LNCaP clone FGC (cell line): ENCODE measurements at places on chromosomes 7 and 10.
A peak's percentile ranks its signal among the peaks of the same experiment; 100 is the strongest.

DNA sequence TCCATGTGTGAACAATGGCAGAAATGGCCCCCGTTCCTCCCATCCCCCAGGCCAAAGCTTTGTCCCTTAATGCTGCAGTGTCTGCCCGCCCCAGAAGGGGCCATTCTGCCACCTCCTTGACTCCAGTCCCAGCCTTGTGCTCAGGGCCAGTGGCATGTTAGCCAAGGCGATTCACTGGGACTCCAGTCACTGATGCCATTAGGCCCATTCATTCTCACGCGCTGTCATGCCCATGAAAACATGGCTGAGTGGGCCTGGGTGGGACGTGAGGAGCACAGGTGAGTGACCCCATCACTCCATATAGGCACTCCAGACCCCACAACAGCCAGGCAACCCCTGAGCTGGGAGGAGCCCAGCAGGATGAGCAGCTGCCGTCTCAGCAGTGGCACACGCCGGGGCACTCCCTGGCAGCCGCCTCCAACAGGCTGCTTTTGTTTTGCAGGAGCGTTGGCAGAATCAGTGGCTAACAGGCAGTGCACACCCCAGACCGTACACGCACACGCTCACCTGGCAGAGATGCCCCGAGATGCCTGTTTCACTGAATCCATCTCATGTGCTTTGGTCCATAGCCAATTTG, 79.5 kb downstream of the TCERG1L start:
- DNase-seq: no peak

GRCh38 chr10:76086761-76087639, 655.6 kb downstream of the LRMDA start:
- peak; percentile 54 for DNase-seq

DNA sequence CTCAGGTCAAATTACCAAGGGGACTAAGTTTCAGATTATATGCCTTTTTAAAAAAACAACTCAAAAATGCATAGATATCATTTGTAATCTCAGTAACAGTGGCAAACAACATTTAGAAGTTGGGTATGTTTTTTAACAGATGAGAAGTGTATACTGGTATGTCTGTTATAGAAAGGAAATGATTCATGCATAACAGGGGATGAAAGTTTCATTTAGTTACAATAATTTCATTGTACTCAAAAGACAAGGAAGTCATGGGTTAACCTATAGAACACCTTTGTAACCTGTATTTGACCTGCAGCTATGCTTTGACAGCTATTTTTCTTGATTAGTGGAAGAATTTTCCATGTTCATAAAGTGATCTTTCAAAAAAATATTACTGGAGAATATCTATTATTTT, 35.4 kb upstream of the FAM133B start:
- no peak for DNase-seq

DNA sequence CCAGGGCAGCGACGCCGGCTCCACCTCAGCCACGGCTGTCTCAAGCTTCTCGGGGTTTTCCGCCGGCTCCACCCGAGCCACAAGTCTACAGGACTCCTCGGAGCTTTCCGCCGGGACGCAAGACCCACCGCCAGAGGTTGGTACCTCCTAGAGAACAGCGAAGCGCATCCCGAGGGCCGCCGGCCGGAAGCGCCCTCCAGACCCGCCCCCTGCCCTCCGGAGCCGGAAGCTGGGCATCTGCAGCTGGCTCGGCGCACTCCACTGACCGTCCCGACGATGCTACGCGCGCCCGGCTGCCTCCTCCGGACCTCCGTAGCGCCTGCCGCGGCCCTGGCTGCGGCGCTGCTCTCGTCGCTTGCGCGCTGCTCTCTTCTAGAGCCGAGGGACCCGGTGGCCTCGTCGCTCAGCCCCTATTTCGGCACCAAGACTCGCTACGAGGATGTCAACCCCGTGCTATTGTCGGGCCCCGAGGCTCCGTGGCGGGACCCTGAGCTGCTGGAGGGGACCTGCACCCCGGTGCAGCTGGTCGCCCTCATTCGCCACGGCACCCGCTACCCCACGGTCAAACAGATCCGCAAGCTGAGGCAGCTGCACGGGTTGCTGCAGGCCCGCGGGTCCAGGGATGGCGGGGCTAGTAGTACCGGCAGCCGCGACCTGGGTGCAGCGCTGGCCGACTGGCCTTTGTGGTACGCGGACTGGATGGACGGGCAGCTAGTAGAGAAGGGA, at the start of gene MINPP1:
TSS of gene MINPP1 (plus strand) at position 254 of the 726 bp plus-strand sequence. CDS start at position 277, 23 bp downstream.
- DNase-seq: peak; percentile 19

DNA sequence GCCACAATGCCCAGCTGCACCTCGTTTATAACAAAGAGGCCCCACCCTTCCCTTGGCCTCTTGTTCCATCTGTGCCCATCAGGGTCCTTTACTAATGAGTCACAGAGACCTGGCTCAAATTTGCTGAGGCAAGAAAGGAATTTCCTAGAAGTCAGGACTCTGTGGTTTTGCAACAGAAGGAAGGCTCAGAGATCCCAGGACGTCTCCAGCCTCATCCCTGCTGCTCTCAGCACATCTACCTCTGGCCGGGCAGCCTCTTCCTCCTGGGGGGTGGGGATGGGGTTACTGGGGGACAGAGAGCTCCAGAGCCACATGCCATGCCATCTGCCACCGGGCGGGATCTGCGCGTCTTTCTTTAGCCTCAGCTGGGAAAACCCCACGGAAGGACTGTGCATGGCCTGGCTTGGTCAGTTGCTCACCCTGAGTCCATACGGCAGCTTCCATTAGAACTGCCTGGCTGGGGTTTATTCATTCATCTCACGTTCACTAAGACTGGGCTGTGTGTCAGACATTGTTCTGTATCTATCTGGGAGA, 41.9 kb upstream of the PSMG3 start:
- no peak for DNase-seq

DNA sequence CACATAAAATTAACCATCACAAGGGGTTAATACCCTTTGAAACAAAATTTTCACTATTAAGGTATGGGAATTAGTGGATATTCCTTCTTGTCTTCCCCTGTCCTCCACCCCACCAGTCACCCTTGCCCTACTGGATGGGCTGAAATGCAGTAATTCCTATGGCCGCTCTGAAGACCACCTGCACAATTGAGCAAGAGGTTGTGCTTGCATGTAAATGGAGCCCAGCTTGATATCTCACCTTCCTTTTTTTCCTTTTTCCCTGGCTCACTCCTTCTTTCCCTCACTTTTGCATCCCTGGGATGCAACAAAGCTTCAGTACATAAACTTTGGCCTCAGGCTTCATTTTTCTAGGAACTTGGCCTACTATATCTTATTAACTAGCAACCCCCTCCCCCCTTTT, 184.6 kb downstream of the SNX10 start:
- DNase-seq: no peak

GRCh38 chr7:48213226-48213625, 42.0 kb downstream of the ABCA13 start:
- no peak for DNase-seq

DNA sequence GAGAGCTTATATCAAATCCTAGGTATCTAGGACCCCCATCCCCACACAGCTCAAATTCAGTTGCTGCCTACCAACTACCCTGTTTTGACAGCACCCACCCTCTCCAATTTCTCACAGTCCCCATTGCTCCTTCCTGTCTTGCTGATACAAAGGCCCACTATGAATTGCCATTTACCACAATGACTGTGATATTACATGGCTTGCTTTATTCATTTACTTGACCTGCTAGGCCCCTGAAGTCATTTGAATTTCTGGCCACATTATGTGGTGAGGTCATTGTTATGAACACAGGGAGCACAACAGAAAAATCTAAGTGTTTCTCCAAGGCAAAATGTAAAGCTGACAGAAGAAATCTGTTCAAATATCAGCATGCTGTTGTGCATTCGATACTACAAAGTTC, 101.4 kb downstream of the PPP1R17 start:
- DNase-seq: no peak

- no peak for DNase-seq
These were observed 133.3 kb downstream of the EXOC4 start for GRCh38 chr7:133386205-133386604.

GRCh38 chr7:18341756-18342155, 153.8 kb upstream of the HDAC9 start:
- DNase-seq: no peak

DNA sequence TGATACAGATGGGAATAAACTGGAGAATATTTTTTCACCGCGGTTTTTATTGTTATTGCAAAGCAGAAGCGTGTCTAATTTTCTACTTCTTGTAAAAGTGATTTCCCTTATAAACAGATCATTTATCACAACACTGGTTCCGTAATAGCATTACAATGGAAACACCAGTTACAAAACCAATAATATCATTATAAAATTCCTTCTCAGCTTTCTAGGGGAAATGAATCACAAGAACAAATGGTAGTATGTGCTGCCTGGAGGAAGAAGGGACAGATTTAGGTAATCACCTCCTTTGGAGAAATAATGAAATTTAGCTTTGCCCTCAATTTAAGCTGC, 2.4 kb upstream of the CCDC6 start:
- DNase-seq: no peak

DNA sequence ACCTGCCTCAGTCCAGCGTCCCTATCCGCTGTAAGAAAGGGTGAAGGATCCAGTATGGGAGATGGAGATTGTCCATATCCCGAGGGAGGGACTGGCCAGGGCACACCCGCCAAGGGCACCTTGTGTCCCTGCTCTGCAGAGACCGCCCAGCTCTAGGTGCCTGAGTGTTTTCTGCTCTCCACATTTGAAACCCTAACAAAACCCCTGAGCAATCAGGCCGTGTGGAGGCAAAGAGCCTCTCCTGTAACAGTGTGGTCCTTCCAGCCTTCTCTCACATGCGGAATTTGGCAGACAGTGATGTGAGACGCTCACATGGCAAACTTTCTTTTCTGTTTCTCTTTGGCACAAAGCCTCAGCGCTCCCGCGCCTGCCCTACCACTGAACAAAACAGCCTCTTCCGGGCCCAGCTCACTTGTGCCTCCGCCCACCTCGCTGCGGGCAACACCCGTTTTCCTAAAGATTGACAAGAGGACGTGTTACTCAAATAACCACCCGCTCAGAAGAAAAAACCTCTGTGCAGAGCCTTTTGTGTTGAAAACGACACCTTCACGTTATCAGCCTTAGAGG, 514.8 kb downstream of the DNAJB6 start:
- peak; percentile 40 for DNase-seq

- no peak for DNase-seq
These were observed 34.8 kb upstream of the CCSER2 start for GRCh38 chr10:84293574-84294016.

GRCh38 chr7:108457871-108458270, 1.6 kb upstream of the NRCAM start:
- no peak for DNase-seq

GRCh38 chr7:87129332-87129731, 22.9 kb upstream of the DMTF1 start:
- no peak for DNase-seq

GRCh38 chr10:71811351-71811750, 38.0 kb upstream of the VSIR start:
- no peak for DNase-seq

GRCh38 chr7:152086513-152086912, 61.0 kb downstream of the GALNT11 start:
- DNase-seq: no peak

DNA sequence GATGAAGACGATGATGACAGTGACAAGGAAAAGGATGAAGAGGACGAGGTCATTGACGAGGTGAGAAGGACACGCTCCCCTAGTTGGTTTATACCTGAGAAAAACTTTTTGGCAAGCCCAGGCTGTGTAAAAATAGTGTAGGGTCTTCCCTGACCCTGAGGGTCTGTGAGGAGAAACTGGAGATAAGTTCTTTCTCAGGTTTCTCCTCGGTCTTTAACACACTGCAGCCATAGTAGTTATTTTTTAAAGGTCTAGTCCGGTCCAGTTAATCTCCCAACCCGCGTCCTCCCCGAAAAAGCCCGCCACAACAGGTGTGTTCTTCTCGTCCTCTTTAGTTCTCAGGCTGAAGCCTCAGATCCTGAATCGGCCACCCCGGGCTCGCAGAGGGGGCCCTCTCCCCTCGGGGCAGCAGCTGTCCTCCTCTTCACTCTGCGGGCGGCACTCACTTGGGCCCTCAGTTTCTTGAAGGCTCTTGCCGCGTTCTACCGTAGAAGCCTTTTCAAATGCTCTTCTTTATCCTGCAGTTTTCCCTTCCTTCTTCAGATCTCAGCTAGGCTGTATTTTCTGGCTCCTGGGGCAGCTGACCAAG, 411 bp downstream of the BCCIP start:
- DNase-seq: no peak

GRCh38 chr7:105304040-105304895, 84.5 kb downstream of the SRPK2 start:
- DNase-seq: peak; percentile 27

- DNase-seq: no peak
These were observed 26.4 kb downstream of the RAB11FIP2 start for GRCh38 chr10:118020365-118020764.

DNA sequence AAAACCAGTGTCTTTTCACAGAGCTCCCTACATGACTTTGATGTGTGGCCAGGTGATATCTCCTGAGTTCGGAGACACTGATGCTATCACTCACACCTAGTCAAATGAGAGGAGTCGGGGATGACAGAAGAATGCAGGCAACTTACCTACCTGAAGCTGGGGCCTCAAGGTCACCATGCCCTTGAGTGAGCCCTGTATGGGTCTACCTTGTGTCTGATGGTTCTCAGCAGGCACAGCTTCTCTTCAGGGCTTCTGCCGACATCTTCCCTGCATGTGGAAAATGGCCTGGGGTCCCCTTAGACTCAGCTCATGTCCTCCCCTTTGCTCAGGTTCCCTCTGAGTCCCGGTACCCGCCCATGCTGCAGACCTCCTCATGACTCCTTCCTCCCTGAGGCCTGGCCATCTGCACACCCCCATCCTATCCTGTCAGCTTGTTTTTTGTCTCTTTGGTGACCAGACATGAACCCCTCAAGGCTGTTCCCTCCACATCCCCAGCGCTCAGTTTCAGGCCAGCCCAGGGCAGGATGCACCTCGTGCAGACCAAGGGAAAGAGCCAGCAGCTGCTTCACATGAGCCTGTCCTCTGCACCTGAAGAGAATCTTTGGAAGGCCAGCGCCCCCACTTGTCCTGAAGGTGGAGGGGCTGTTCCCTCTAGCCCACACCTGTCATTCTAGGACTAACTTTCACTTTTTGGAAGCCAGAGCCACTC, 74.6 kb upstream of the GDF10 start:
- DNase-seq: no peak

- DNase-seq: no peak
These were observed 520 bp upstream of the WNT2 start for GRCh38 chr7:117323305-117323850.

DNA sequence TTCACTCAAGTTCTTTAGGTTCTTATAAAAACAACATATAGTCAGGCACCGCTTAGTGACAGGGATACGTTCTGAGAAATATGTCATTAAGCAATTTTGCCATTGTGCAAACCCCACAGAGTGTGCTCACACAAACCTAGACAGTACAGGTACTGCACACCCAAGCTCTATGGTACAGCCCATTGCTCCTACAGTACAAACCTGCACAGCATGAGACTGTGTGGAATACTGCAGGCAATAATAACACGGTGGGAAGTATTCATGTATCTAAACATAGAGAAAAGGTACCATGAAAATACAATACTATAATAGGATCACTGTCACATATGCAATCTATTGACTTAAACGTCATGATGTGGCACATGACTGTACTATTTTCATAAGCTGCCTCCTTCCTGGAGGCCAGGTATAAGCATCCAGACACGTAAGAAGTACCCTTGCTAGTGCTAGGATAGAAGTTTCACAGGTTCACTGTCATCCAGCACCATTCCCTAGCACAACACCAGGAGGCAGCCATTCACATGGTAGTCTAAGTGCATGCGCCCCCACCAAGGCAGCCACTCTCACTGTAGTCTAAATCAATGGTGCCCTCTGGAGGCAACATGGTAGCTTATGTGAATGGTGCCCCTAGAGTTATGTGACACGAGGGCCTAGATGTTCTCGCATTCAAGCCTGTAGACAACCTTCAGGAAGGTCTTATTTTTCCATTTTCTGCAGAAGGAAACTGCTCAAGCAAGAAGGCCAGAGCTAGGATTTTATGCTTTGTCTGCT, 98.5 kb downstream of the ARHGAP22 start:
- DNase-seq: no peak

- no peak for DNase-seq
These were observed 7.4 kb upstream of the LAMB1 start for GRCh38 chr7:108010377-108010776.
